ENCODE measurements at places on chromosomes 13 and 19.

- DNase-seq, result no peak
Observed at GRCh38 chr13:44817131-44817671, 172.1 kb downstream of the NUFIP1 start.

- DNase-seq, result no peak
Observed at GRCh38 chr13:33250609-33251008, 34.9 kb downstream of the STARD13 start.

- no peak for DNase-seq
Observed at GRCh38 chr13:104416973-104417372, 1350.8 kb upstream of the SLC10A2 start.

DNA sequence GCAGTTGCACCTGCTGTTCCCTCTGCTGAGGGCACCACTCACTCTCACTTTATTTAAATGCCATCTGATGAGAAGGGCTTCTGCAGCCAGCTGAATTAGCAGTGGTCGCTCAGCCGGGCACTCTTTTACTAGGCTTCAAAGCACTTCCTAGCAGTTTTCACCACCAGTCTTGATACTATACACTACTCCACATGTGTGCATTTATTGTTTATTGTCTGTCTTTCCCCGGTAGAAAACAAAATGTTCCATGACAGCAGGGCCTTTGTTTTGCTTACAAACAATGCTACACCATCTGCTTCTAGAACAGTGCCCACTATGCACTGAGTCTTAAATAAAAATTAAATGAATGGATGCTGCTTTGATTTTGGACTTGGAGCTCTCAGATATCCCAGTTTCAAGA is 404.9 kb downstream of the FGF14 start:
- DNase-seq, result no peak

GRCh38 chr19:51417107-51417809 is at the start of gene SIGLEC10:
Gene SIGLEC10 (minus strand): TSS chr19:51417642. CDS start chr19:51417581, 61 bp downstream.
- peak; percentile 89 for DNase-seq

DNA sequence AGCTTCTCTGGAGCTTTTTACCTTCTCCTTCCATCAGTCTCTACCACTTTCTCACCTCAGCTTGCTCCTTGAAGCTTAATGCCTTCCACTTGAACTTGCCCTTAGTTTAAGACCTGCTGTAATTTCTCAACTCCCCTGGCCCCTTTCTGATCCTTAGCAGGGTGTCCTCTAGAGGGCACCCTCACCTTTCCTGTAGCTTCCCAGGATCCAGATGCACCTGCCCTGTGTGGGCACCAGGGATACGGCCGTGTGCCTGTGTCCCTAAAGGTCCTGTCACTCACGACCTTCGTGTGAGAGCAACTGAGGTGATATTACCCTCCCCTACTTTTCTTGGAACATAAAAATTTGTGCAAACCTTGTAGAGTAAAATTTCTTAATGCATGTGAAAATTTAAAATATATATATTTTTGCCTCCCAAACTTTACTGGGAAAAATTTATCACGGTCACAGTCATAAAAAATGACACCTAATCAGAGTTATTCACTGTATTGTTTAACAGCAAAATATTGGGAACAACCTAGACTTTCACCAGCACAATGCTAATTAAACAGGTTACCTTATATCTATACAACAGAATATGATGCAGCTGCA is 46.4 kb downstream of the PSG3 start:
- DNase-seq, result peak; percentile 34

DNA sequence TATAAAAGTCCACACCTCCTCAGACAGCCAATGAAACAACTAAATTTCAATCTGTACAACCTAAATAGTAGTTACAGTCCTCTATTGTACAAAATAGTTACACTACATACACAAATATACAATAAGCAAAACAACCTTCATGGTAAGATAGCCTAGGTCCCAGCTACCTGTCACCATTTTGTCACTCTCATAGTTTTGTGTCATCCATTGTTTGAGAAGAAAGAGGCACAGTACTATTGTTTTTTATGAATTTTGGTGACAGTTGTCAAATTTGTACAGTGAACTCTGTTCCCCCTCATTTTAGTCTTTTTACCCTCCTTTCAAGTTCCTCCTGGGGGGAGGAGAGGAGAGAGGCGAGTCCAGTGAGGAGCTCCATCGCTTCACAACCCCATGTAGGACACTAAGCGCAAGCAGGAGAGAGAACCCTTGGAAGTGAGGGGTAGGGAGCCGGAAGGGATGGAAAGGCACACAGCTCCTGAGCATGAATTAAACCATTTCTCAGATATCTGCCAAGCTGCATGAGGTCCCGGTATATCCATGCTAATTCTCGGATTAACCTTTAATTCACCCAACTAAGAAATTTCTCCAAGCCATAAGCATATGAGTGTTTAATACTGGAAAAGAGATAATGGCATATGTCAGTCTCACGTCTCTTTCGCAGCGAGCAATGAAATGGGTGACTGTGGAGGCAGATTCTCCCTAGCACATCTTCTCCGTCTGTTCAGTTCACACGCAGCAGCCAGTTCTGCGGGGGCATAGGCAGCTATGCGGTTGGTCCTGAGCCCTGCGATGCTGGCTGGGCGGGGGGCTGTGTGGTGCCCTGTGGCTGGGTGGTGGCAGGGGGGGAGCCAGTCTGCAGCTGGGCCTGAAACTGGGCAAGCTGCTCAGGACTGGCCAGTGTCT is 60.5 kb downstream of the SERP2 start:
- no peak for DNase-seq

DNA sequence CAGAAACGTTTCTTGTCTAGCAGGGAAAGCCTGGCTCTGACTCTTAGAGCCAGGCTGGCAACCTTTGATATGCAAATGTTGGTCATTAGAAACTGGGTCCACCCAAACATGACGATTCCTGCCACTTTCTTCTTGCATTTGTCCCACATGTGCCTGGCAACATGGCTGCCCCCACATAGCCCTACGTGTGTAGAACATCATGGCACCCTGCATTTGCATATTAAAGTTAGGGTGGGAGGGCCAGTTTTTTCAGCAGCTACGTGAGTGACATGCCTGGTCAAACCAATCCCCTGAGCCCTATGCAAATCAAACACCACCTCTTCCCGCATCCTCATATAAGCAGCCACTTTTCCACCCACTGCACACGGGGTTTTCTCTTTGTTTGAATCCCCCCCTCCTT is 95.0 kb downstream of the LIG4 start:
- DNase-seq, result no peak

- DNase-seq, result no peak
Observed at GRCh38 chr13:20303636-20304035, 71.5 kb upstream of the GJB6 start.

GRCh38 chr19:48793271-48793670 is 17.6 kb downstream of the BCAT2 start:
- DNase-seq, result no peak

GRCh38 chr13:39253774-39254173 is 215.5 kb downstream of the NHLRC3 start:
- DNase-seq, result no peak

DNA sequence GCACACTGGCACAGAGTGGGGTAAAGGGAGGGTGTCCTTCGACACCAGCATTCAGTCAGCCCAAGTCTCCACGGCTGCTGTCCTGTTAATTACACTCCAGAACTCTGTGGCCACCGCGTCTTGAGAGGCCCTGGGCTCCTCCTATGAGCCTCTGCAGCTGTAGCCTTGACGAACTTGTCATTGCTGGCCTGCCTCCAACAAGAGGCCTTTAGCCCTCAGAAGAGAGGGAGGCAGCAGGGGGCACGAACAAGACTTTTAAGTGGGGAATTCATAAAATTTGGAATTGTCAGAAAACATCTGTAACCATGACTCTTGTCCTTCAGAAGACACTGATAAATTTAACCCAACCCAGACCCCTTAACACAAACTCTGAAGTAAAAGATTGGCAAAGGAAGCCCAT is 241.9 kb downstream of the UQCRFS1 start:
- DNase-seq, result no peak

DNA sequence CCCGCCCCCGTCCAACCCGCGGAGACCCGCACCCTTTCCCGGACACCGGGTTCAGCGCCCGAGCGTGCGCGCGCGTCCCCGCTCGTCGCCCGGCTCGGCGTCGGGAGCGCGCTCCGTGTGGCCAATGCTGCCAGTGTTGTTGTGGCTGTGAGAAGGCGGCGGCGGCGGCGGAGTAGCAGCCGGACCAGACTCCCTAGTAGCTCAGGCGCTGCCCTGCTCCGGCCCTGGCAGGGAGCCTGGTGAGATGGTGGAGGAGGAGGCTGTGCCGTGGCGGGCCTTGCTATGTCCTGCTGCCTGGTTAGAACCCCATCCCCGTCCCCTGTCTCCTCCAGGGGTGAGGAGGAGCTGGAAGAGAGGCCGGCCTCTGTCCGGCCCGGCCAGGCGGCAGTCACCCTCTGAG is 553.2 kb downstream of the TUBA3C start:
- DNase-seq, result no peak

GRCh38 chr19:5926641-5927440 is 12.8 kb downstream of the CAPS start:
- no peak for DNase-seq

- DNase-seq, result peak; percentile 61
Observed at GRCh38 chr19:10228920-10229319, 2.2 kb downstream of the S1PR2 start.

GRCh38 chr13:20997301-20998161 is 63.9 kb downstream of the LATS2 start:
- DNase-seq, result no peak

DNA sequence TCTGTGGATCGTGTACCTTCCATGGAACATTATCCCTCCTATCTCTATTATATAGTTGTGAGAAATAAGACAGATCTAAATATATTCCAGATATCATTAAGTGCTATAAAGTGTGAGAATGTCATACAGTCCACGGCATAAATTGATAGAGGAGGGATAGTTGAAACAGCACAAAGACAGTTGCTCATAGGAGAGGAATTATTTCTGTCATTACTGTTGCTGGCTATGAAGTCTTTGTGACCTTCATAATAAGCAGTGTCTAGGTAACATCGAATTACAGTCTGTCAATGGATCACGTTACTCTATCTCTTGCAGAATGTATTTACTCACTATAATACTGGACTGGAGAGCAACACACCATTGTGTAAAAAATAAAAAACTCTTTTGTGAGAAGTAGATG is 671.5 kb upstream of the PCDH20 start:
- DNase-seq, result no peak

- DNase-seq, result no peak
Observed at GRCh38 chr13:72379581-72379980, 347.8 kb downstream of the MZT1 start.

DNA sequence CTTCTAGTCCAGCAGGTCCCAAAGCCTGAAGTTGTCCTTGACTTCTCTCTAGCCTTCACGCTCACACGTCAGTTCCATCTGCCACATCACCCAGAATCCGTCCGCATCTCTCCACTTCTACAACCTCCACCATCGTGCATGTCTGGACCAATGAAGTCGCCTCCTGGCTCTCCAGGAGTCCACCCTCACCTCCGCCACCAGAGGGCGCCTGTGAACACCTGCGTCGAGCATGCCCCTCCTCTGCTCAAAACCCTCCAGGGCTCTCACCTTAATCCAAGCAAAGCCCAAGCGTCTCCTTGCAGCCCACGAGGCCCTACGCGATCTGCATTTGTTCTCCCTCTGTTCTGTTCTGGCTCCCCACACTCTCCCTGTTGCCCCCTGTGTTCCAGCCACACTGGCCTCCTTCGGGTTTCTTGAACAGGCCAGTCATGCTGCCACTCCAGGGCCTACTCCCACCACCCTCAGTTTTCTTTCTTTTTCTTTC is 3.7 kb downstream of the USHBP1 start:
- peak; percentile 94 for DNase-seq

- peak; percentile 5 for DNase-seq
Observed at GRCh38 chr19:56594446-56594782, 688 bp upstream of the ZNF71 start.

GRCh38 chr13:21120191-21120590 is 56.2 kb downstream of the SKA3 start:
- DNase-seq, result no peak

GRCh38 chr13:46594374-46595078 is 41.6 kb downstream of the LRCH1 start:
- DNase-seq, result no peak

GRCh38 chr13:45711951-45712350 is 9.8 kb downstream of the CBY2 start:
- DNase-seq, result no peak

DNA sequence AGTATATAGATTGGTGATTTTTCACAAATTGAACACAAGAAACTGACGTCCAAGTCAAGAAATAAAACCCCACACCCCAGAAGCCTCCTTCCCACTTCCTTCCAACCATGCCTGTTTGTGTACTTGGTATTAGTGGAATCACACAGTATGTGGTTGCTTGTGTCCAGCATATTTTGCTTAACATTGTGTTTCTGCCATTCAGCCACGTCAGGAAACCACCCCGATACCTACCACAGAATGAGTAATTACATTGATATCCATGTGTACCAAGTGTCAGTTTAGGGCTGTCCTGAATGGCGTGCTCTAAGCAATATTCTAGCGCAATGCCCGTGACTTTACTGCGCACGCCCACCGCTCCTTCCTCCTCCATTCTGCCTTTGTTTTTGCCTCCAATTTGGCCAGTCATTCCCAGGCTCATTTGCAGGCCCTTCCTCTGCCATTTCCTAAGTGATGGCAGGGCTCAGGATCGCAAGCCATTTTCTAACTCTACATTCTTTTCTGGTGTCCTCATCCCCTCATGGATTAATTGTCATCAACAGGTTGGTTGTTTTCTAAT is 25.9 kb upstream of the MPHOSPH8 start:
- no peak for DNase-seq

DNA sequence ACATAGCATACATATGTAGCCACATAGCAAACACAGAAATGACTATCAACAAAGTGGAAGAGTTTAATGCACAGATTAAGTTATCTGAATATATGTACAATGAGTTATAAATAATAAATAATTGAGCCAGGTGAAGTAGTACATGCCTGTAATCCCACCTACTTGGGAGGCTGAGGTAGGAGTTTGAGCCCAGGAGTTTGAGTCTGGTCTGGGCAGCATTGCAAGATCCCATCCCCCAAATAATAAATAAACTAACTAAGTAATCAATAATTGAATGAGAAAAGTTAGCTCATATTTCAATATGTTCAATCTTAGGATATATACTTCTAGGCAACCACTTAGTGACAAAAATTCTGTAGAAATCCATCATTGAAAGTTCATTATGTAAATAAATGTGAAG is 1.7 kb downstream of the CARD8 start:
- DNase-seq, result no peak

GRCh38 chr19:1799695-1800342 is 12.3 kb downstream of the ATP8B3 start:
- no peak for DNase-seq
